Activated B cell treated with CpG ODN at 0.5 μM for 24 hours (primary cell): ENCODE measurements at places on chromosomes 12 and 14.

DNA sequence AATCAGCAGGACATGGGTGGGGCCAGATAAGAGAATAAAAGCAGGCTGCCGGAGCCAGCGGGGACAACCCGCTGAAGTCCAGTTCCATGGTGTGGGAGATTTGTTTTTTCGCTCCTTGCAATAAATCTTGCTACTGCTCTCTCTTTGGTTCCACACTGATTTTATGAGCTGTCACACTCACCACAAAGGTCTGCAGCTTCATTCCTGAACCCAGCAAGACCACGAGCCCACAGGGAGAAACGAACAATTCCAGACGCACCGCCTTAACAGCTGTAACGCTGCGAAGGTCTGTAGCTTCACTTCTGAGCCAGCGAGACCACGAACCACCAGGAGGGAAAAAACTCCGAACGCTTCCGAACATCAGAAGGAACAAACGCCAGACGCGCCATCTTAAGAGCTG is 2.8 kb upstream of the CNIH1 start:
- no peak for DNase-seq

GRCh38 chr14:92481386-92481785 is 32.2 kb upstream of the RIN3 start:
- no peak for DNase-seq

DNA sequence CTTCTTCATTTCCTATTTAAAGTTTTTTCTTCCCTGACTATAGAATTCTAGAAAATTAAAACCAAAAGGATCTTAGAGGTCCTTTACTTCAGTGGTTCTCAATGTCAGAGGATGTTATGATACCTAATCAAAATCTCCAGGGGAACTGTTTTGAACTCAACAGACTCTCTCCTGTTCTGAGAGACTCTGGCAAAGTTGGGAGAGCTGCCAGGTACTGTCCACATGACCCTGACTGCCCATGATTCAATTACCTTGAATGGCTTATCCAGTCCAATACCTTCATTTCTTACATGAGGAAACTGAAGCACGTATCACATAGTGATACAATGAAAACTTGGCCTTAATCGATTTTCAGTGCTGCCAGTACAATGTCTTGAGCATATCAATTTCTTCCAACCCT is 16.6 kb downstream of the ALKBH1 start:
- no peak for DNase-seq

DNA sequence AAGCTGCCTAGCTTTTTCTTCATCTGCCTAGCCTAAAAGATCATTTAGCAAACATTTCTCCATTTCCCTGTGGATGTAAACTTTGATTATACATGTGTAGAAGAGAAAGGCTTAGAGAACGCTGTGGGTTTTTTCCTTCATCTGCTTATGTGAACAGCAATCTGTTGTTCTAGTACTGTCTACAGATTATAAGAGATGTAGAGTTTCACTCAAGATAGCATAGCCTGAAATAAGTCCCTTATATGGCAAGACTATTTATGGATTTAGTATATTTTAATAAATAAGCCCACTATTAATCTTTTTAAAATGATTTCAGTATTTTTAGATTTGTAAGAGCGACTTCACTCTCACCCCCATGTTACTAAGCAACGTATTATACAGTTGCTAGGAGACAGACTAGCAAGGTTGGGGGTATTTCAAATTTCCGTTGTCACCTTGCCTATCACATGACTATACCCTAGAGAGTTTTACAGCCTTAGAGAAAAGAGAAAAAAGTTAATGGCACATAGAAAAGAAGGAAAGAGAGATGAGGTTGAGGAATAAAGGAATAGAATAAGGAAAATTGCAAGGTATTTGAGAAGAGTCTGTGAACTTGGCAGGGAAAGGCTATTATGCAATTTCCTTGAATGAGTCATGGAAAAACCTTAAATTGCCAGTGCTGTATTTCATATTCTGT is 12.2 kb upstream of the TUBA1A start:
- DNase-seq: no peak

DNA sequence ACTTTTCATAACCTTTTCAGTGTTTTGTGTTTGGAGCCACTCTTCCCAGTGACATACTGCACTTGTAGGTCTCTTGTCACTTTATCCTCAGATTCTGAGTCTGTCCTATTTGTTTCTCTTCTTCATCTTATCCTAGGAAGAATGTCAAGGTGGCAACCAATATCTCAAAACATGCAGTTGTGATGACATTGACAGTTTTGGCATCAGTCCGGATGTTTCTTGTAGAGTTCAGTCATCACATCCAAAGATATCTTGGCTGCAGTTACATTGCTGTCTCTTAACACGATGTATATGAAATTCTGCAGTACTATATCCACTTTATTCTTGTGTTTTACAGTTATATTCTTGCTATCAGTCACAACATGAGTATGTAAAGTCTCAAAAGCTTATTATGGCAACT is 6.4 kb downstream of the ADIPOR2 start:
- DNase-seq: no peak

- peak; percentile 52 for DNase-seq
Observed at GRCh38 chr14:58637391-58638230, at the start of gene DACT1. DACT1 (plus strand) TSS chr14:58637962; CDS start chr14:58638203, 241 bp downstream.

- no peak for DNase-seq
Observed at GRCh38 chr14:68979722-68980451, 785 bp upstream of the ACTN1 start.

DNA sequence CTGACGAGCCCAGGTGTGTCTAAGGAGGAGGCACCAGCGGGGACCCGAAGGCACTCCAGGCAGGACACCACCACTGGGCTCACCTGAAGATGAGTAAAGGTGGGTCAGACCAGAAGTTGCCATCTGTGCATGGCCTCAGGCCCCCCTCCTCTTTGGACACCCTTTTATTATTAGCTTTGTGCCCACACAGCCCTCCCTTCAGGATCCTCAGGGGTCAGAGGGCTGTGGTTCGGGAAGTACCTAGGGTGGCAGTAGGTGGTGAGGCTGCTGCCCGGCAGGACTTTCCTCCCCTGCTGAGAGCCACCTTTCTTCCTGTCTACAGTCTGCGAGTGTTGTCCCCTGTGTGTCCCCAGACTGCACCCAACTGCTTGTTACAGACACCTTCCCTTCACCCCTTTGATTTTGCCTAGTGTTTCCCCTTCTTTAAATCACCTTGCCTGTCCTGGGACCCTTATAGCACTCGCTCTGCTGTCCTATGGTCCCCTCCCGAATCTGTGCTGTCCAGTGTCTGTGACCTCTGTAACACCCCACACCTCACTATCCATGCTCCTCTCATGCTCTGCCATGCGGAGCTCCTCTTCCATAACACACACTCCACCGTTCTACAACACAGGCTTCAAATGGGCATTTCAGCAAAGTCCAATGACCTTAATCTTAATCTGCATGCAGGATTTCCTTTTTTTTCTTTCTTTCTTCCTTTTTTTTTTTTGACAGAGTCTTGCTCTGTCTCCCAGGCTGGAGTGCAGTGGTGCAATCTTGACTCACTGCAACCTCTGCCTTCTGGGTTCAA is 25.7 kb downstream of the SOAT2 start:
- no peak for DNase-seq

GRCh38 chr12:61956545-61956944 is 303.7 kb upstream of the USP15 start:
- no peak for DNase-seq

DNA sequence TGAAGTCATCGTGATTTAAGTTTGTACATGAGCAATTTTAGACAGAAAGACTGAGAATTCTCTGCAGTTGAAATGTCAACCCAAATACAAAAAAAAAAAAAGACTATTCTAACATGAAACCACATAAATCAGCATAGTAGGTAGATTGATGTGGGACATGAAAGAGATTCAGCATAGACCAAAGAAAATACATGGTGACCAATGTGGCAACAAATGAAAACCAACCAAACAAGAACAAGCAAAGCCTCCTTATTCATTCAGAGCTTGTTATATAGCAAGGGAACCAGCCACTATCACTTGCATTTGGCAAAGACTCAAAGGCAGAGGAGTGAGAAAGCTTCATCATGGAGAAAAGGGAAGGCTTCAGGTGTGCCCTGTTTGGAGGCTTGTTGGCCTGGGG is 144.4 kb upstream of the TMPO start:
- DNase-seq: no peak
